NCI-H1436 treated with DMSO at 0.1 percent for 48 hours (cell line): ENCODE measurements at places on chromosomes 2 and 18.

DNA sequence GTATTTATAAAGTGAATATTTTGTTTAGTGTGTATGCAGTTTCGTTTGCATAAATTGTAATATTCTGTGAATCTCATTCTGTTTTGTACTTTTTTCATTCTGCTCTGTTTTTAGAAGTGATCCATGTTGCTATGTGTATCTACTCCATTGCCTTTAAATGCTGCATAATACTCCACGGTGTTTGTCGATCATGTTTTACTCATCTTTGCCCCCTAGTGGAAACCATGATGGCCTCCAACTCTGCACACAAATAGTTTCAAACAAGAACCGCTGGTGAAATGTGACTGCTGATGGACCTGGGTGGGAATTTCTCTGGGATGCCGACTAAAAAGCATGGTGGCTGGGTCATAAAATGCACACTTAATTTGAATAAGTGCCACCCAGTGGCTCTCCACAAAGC lies 32.0 kb upstream of the SKOR2 start:
- DNase-seq: no peak

- no peak for DNase-seq
Observed at GRCh38 chr18:46677611-46678010, 20.6 kb upstream of the LOXHD1 start.

DNA sequence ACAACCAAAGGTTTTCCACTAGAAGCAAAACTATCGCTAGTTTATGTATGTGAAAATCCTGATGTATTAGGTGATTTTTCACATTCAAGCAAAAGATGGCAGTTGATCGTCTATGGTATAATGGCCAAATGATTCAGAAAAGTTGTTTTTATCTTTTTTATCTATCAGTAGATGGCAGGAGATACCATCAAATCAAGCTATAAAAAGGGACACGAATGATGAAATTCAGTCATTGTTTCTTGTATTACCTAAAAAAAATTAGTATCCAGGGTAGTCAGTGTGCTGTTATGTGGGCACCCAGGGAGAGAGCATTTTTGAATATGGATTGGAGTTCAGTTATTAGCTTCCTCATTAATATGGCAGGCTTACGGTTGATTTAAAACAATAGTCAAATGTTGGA lies 22.9 kb upstream of the CAVIN2 start:
- DNase-seq: no peak

GRCh38 chr2:29892585-29893259 lies 28.7 kb downstream of the ALK start:
- no peak for DNase-seq

GRCh38 chr18:11004951-11005350 lies 144.4 kb downstream of the PIEZO2 start:
- DNase-seq: no peak

- no peak for DNase-seq
Observed at GRCh38 chr18:23539296-23539695, 36.0 kb downstream of the RMC1 start.

- no peak for DNase-seq
Observed at GRCh38 chr2:14417551-14417950, 215.0 kb upstream of the LRATD1 start.

GRCh38 chr2:179995741-179996515 lies 11.2 kb downstream of the CWC22 start:
- DNase-seq: no peak

- no peak for DNase-seq
Observed at GRCh38 chr2:95060446-95061118, 35.1 kb downstream of the MAL start.

- no peak for DNase-seq
Observed at GRCh38 chr2:224884188-224884587, 158.1 kb downstream of the DOCK10 start.

DNA sequence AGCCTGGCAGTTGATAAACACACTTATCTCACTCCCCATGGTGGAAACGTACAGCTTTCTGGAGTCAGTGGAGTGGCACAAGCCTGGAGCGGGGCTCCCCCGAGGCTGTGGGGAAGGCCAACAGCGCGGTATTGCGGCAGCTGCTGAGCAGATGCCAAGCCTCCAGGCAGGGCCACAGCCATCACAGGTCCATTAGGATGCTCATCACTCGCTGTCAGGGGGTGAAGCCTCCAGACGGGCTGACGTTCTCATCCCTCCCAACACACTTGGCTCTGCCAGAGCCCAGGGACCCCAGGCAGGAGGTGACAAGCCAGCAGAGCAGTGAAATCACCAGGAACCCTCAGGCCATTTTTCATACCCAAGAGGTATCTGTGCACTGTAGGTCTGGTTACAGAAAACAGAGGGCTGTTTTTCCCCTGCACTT lies 529.2 kb upstream of the KLHL29 start:
- no peak for DNase-seq

DNA sequence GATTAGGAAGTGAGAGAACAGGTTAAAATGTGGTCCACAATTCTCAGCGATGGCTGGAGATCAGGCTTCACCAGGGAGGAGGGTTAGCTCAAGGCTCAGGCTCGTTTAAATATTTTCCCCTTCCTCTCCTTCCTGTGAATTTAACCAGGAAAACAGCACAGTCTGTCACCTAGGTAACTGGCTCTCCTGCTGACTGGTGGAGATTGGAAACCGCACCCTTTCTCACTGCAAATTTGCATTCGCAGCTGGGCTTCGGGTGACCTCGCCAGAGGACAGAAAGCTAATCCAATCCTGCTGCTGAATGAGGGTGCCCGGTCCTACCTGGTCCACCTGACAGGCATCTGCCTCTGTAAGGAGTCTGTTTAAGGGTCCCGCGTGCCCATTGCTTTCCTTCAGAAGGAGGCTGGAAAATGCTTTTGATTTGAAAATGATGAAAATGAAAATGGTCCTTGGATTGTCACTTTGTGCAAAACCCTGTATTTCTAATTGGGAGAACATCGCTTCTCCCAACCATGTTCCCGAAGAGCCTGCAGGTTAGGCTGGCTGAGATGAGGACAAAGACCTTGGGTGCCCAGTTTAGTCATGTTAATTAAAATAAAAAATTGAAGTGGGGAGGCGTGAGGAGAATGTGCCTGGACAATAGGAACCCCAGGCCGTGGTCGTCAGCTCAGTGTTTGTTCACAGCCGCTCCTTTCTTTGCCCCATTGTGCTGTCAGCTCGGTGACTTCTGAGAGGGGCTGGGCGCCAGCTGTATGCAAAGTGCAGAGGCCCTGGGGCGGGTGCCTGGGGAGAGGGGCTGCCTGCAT lies 43.4 kb upstream of the MTCL1 start:
- DNase-seq: peak; percentile 69

DNA sequence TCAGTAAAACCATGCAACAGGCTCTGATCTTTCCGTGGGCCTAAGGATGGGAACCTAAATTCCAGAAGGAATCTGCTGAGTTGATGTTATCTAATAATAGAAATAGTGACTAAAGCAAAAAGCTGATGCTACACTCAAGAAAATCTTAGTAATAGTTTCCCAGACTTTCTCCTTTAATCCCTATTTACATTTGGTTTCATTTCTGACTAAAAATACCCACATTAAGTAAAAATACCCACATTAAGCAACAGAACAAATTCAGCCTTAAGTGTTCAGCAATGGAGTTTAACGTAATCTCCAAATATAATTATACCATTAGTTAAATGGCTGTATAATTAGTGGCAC lies 50.3 kb downstream of the CCBE1 start:
- no peak for DNase-seq

DNA sequence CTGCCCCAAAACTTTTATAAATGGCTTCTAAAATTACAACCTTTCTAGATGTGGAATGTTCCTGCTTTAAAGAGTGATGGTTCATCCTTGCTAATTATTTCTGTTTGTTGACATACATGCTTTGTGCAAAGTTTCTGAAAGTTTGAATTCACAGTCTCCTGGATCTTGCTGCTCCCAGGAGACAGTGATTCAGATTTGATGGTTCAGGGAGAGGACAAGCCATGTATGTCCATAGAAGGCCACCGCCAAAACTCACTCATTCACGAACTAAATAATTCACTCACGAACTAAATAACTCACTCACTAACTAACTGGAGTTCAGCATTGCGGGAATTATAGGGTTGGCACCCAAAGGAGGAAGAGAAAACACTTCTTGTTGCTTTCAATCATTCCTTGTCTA lies 416.5 kb upstream of the ZEB2 start:
- DNase-seq: no peak

DNA sequence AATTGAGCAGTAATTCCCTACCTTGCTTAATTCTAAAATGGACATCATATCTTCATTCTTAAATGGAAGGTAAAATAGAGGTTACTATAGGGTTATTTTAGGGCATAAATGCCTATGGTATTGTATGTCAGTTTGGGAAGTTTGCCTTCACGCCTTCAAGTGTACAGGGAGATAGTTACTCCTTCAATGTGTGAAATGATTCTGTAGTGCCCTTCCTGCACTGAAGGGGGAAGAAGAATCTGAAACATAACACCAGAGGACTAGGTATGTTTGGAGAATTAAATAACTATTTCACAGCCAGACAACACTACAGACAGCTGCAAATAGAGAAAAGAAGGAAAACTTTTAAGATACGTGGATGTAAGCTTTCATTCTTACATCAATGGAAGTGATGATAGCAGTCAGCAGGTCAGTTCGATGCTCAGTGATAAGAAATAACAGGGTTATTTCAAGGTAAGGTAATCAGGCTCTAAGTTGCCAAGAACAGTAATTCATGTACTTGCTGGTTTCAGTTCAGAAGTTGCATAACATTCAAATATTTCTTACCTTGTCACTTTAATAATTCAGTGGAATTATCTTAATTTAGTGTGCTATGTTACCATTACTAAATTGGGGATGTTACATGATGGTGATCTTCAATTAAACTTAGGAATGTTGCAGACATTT lies 4.0 kb downstream of the PKP4 start:
- DNase-seq: no peak

DNA sequence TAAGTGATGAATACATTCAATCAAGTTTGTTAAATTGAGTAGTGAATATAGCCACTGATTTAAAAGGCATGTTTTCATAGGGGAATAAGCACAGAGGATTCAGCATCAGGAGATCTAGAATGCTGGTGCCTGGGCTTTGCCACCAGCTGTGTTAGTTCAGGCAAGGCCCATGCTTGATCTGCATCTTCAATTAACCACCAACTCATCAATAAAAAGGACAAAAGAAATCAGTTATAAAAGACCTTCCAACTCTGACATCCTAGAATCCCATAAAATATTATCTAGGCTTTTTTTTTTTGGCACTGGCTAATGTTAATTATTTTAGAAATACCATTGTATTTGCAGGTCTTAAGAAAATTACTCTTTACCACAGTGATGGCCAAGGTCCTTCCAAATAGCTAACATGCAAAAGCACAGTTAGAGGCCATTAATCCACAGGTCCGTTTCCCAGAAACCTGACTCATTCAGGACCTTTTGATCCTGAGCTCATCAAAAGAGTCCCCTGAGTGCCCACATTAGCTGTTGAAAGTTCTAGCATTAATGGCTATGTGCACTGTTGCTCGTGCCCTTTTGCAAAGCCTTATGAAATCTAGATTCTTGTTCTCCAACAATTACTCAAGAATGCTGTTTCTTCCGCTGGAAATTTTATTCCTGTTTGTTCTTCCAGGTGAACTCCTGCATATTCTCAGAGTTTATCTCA lies 170.0 kb downstream of the CYRIA start:
- no peak for DNase-seq

GRCh38 chr2:210203558-210203957 lies 21.7 kb downstream of the ACADL start:
- no peak for DNase-seq

DNA sequence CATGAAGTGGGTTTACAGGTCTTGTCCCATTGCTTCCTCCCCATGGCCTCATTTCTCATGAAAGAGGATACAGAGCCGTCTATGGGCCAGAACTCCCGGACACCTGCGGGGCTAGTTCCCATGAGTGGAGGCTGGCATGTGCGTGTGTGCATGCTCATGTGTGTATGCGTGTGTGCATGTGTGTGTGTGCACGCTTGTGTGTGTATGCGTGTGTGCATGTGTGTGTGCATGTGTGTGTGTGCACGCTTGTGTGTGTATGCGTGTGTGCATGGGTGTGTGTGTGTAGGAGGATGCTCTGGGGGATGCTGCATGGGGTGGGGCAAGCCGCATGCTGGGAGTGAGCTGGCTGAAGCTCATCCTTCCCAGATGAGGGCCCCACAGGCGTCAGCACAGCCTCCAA lies 20.8 kb downstream of the INHBB start:
- no peak for DNase-seq

- DNase-seq: no peak
Observed at GRCh38 chr2:218398437-218399390, 954 bp upstream of the CTDSP1 start.

DNA sequence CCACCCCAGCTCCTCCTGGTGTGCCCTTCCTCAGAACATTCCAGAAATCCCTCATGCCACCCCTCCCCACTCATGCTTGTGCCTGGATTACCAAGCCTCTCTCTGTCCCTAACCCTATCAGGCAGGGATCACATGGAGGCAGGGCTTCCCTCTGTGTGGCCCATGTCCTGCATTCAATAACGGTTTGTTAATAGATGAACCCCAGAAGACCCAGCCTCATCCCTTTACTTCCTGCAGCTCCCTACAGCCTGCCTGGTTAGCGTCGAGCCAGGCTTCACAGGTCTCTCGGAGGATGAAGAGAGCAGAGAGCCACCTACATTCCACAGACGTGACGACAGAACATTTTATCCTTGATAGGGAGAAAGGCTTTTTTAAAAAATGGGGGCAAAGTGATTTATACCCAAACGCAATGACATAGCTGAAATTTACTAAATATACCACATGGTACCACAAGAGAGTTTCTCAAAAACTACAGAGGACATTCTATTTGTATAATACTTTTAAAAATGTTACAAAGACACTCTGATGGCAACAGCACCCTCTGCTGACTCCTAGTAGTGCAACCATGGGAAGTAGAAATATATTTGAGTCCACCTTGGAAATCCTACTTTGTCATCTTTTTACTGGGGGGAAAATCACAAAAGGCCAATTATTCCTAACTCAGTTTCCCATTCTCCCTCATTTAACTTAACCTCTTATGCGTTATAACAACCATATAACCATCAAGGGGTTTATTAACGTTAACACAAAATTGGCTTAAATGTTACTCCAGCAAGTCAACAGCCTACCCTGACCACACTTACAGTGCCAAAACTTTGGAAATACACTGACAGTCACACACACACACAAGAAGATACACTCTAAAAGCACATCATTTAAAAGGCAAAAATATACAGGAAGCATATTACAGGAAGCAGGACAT lies 30.7 kb downstream of the FBXO15 start:
- DNase-seq: no peak

DNA sequence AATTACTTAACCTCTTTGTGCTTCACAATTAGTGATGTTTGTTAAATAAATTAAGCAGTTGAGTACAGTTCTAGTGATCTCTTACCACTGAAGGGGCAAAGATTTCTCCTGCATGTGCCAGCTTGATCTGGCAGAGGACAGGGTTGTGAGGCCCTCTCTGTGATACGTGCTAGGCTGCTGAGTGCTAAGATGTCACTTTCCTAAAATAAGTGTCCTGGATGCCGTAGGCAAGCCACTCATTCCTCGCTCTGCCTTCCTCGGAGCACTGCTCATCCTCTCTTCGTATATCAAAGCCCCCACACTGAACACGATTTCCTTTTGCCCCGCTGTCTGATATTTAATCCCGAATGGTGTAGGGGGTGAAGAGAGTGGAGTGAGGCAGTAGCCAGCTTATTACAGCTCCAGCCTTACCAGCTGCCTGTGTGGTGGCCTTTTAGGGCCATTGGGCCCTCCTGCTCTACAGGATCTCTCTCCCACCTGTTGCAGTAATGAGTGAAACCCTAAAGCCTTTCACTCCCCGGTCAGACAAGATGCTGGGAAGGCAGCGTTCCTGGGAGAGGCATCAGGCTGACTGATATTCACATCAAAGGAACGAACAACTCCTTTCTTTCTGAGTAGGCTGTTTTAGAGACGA lies 40.5 kb downstream of the PTPRM start:
- no peak for DNase-seq

GRCh38 chr2:30230497-30231211 lies 680 bp upstream of the LBH start:
- DNase-seq: no peak
